Suppressor macrophage treated with lipopolysaccharide for 1 hour (primary cell): ENCODE measurements at places on chromosomes 12 and 14.

GRCh38 chr12:132040906-132041606 is 91.3 kb downstream of the EP400 start:
- DNase-seq = no peak

GRCh38 chr12:102964872-102965271 is 7.4 kb downstream of the ASCL1 start:
- no peak for DNase-seq

- DNase-seq = no peak
Measured at GRCh38 chr14:96261053-96261452, 5.0 kb downstream of the BDKRB1 start.

GRCh38 chr12:23376238-23376637 is 573.2 kb downstream of the SOX5 start:
- DNase-seq = no peak

- DNase-seq = no peak
Measured at GRCh38 chr14:31926652-31927347, 150.3 kb upstream of the ARHGAP5 start.

DNA sequence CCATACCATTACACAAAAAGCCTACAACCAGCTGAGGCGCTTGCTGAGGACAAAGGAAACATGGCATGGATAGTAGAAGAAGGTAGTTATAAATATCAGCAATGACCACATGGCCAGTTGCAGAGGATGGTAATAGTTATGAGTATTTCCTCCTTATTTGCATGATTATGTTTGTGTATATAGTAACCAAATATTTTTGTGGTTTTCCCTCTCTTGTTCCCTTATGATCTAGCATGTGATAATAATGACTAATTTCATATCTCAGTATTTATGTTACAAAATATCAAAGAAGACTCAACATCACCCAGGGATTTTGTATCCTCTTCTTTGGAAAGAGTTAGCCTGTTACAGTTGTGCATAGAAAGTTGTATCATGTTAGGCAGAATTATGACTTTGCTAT is 13.5 kb upstream of the CATSPERB start:
- peak; percentile 51 for DNase-seq

GRCh38 chr12:71014180-71014785 is 93.7 kb upstream of the PTPRR start:
- DNase-seq = no peak

DNA sequence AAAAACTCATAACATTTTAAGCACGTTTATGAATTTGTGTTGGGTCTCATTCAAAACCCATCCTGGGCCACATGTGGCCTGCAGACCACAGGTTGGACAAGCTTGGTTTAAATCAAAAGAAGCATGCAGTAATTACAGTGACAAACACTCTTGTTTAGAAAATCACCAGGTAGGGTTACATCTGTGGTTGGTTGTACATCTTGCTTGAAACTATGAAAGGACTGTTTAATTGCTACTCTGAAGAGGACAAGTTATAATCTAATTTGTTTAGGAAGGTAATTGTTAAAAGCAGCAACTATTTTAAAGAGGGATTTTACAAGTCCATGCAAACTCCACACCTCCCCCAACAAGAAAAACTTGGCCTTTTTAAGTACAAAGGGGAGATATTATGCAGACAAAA is 4.0 kb downstream of the TRIP11 start:
- no peak for DNase-seq

- DNase-seq = peak; percentile 40
Measured at GRCh38 chr12:50740307-50740706, 23.6 kb upstream of the ATF1 start.

- no peak for DNase-seq
Measured at GRCh38 chr12:29711381-29711780, 72.4 kb downstream of the TMTC1 start.

DNA sequence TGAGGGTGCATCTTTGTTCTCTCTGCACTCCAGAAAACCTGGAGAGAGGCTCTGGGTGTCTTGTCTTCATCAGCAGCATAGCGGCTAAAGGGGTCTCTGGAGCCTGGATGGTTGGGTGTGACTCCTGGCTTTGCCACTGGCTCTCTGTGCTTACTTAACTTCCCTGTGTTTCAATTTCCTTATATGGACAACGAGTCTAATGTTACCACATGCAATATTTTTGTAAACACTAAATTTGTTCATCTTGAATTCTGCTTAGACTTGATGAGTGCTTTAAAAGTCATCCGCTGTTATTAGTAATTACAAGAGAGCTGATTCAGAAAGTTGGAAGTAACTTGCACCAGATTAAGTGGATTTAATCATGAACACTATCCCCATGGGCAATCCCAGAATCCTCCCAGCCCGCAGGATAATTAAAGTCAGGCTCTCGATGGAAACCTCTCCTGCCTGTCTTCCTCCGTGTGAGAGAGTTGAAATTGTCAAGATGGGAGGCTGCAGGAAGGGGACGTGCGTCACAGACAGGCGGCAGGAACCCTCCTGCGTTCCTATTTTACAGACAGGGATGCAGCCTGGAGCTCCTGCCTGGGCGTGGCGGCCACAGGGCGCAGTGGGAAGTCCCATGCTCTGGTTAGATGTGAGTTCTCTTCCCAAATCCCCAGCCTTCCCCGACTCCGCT is 201.2 kb downstream of the TTC8 start:
- DNase-seq = peak; percentile 52

DNA sequence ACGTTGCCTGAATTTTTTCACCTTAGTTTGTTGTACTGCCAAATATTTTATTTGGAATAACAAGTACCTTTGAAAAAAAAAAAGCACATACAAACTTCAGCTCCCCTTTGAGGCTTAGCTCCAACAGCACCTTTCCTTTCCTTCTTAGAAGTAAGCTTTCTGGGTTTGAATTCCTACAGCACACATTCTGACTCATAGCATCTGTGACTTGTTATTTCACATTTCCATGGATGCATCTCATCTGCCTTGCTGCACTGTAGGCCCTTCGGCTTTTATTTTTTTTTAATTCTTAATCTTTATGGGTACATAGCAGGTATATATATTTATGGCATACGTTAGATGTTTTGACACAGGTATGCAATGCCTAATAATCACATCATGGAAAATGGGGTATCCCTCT is 7.2 kb downstream of the LGALS3 start:
- DNase-seq = no peak

GRCh38 chr12:115199831-115200230 is 515.9 kb upstream of the TBX3 start:
- DNase-seq = no peak

GRCh38 chr12:113299619-113300237 is 35.2 kb downstream of the SLC8B1 start:
- DNase-seq = no peak

GRCh38 chr12:100445081-100445481 is 28.6 kb upstream of the NR1H4 start:
- no peak for DNase-seq

GRCh38 chr12:93449277-93449676 is 7.5 kb upstream of the UBE2N start:
- DNase-seq = no peak
